ENCODE measurements at places on chromosomes 11 and 22.

DNA sequence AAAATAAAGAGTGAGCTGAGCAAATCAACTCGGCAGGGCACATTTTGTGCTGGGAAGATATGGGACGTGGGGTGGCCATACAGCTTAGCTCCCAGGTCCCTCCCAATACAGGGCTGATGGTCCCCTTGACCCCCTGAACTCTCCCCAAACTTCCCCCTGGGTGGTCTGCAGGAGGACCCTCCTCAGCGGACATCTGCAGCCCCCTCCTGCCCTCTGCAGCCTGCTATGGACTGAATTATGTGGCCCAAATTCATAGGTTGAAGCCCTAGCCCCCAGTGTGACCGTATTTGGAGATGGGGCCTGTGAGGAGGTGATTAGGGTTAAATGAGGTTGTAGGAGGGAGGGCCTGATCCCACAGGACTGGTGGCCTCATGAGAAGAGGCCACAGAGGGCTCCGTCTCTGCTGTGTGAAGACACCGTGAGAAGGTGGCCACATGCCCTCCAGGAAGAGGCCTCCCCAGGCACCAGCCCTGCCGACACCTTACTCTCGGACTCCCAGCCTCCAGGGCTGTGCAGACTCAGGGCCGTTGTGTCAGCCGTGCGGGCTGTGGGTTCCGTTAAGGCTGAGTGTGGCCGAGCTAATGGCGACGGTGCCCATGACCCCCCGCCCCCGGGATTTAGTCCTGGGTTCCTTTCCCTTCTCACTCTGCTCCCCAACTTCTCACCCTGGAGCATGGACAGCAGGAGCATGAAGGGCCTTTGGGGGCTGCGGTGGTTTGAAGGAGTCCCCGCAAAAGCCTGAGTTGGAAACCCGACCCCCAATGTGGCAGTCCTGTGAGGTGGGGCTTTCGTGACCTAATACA is 1042.8 kb downstream of the BRD1 start:
- DNase-seq, result no peak

- no peak for DNase-seq
These were observed 31.6 kb upstream of the ACCSL start for GRCh38 chr11:44016131-44016530.

DNA sequence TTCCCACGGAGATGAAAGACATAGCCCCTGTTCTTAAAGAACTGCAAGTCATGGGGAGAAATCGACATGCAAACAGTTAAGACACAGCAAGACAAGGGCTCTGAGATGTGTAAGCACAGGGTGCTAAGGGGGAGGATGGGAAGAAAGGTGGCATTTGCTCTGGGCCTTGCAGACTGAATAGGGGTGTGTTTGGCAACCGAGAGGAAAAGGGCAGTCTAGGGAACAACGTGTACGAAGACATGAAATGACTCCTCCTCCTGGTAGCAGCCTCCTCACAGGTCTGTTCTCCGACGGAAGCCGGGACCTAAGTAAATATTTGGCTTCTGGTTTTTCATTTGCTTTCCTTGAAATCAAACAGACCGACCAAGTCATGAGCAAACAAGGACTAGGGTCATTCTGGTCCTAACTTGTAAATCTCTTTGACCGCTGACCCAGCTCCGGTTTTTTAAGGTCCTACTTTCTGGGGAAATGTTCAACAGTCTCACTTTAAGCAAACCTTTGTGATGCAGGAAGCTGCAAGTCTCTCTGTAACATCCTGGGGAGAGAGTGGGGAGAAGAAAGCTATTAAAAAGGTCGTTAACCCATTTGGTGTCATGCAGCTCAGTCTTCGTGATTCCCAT is 19.7 kb downstream of the NNMT start:
- DNase-seq, result no peak

GRCh38 chr22:48752451-48753380 is 1075.0 kb downstream of the BRD1 start:
- DNase-seq, result no peak

- no peak for DNase-seq
These were observed 14.4 kb downstream of the DCDC1 start for GRCh38 chr11:31355131-31355530.

DNA sequence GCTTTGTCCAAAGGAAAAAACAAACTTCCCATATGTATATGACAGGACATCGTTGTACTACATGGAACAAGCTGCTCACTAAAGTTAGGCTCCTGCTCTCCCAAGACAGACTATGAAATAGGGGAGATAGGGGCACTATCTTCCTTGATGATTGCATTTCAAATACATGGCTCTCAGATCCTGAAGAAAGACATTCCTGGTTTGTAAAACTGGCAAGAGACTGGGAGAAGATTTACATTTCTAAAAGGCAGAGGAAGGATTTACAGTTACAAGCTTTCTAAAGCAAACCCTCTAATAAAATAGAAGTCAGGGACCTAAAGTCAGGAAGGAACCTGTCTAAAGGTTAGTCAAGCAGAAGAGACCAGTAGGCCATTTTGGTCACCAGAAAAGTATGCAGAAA is 103.7 kb downstream of the SLC17A6 start:
- DNase-seq, result no peak

DNA sequence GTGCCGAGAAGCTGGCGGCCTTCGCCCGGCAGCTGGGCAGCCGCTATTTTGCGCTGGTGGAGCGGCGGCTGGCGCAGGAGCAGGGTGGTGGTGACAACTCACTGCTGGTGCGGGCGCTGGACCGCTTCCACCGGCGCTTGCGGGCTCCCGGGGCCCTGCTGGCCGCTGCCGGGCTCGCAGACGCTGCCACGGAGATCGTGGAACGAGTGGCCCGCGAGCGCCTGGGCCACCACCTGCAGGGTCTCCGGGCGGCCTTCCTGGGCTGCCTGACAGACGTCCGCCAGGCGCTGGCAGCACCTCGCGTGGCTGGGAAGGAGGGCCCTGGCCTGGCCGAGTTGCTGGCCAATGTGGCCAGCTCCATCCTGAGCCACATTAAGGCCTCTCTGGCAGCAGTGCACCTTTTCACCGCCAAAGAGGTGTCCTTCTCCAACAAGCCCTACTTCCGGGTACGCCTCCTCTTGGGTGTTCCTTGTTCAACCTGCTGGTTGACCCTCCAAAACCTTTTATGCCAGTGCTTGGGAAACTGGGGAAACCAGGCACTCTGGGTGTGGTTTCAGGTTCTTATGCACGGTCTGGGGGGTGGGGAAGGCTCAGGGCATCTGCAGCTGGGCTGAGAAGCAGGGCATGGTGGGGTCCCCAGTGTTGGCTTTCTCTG is 3.1 kb upstream of the TM7SF2 start:
- DNase-seq, result no peak

DNA sequence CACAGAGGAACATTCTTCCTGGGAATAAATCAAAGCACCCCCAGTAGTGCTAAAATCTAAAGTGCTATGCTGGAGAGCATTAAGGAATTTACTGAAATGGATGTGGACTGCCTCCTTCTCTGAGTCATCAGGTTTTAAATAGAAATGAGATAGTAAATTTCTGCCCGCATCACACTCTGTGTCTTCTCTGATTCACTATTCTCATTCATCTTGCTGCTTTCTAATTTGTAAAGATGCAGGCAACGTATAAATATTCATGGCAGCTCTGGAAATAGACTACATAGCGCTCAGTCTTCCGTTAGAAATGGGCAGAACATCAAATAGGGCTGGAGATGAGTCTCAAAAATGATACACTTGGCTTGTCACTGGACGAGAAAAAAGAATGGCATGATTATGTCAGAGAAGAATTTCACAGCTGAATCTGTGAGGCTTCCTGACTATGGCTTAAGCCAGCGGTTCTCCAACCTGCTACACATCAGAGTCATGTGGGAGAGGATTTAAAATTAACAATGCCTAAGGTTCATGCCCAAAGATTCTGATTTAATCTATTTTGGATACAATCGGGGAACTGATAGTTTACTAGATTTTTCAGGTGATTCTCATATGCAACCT is 178.2 kb downstream of the LRRC4C start:
- DNase-seq, result peak; percentile 55

DNA sequence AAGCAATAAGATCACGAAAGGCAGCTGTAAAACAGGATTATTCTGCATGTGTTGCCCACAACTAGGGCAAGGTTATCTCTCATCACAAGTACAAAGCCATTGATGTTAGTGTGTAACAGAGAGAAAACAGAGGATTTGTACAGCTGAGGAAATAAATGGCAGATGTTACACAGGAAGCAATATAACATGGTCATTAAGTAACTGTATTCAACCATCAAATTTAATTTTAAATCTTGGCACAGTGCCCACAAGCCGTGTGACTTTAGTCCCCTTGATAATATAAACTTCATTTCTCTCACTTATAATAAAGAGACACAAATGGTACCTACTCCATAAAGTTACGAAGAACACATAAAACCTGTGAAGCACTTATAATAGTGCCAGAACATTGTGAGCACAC is 17.3 kb downstream of the OR51E2 start:
- DNase-seq, result no peak

DNA sequence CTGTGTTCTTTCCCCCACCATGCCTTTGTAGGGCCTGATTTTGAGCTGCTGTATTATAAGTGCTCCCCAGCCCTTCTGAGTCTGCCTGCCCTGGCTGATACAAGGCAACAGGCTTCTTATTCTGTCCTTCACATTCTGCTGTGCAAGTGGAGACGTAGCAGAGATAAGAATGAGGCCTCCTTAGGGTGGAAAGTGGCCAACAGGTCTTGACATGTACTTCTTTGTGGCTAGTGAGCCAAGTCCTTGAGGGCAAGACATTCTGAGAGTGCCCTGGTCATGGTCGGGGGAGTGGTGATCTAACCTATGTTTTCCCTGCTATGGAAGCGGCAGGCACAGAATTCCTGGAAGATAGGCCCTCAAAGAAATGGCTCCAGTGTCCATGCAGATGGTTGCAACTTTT is 235.7 kb upstream of the CADM1 start:
- no peak for DNase-seq

GRCh38 chr22:39534591-39535356 is 2.2 kb upstream of the RPS19BP1 start:
- no peak for DNase-seq

GRCh38 chr22:48396091-48396784 is 1431.4 kb downstream of the BRD1 start:
- DNase-seq, result no peak

DNA sequence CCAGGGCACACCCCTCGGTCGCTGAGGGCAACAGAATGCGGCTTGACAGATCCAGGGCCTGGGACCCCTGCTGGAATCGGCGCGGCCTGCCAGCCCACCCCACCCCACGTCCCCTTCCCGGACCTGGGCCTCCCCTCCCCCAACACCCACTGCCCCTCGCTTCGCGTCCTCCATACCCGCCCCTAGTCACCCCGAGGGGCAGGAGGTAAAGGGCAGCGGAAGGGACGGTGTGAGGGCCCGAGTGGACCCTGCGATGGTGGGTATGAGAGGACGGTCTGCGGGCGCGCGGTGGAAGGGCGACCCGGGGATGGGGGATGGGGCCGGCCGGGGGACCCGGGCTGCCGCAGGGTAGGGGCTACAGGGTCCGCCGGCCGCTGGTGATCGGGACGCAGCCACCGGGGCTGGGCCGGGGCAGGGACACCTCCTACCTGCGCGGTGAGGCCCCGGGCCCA is 311 bp downstream of the APBB1 start:
- DNase-seq, result no peak

- DNase-seq, result no peak
These were observed 12.3 kb downstream of the DGAT2 start for GRCh38 chr11:75780888-75781287.

- DNase-seq, result no peak
These were observed 23.4 kb downstream of the NAT10 start for GRCh38 chr11:34128824-34129223.

DNA sequence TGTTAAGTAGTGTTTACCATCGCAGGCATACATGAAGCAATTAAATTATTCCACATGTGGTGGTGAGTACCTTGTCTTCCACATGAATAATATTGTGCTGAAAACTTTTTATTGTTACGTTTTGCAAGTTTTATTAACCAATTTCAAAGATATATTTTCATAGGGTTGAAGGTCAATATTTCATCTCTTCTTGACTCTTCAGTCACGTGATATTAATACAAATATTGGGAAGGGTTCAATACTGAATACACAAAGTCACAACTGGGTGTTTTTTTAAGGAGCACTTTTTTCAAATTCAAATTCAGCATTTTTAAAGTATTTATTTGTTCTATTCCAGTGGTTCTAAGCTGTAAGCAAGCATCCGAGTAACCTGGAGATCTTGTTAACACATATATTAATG is 348.9 kb downstream of the LRRC4C start:
- no peak for DNase-seq

DNA sequence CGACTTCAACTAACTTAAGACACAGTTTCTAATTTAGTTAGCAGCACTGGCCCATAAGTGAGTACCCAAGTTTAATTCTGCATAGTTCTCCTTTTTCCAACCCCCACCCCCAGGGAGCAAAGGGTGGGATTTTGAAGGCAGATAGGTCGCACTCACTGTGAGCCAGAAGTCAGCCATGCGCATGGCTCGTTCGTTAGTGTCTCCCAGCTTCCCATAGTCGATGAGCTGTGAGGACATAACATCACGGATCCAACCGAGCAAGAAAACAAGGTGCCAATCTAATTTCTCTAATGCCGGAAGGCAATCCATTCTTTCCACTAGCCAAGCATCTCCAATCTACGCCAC is 577 bp downstream of the MRPL17 start:
- DNase-seq, result no peak

- DNase-seq, result no peak
These were observed 44.1 kb upstream of the RAB1B start for GRCh38 chr11:66224226-66224855.

GRCh38 chr11:36131721-36132397 is 157.4 kb downstream of the COMMD9 start:
- DNase-seq, result no peak

DNA sequence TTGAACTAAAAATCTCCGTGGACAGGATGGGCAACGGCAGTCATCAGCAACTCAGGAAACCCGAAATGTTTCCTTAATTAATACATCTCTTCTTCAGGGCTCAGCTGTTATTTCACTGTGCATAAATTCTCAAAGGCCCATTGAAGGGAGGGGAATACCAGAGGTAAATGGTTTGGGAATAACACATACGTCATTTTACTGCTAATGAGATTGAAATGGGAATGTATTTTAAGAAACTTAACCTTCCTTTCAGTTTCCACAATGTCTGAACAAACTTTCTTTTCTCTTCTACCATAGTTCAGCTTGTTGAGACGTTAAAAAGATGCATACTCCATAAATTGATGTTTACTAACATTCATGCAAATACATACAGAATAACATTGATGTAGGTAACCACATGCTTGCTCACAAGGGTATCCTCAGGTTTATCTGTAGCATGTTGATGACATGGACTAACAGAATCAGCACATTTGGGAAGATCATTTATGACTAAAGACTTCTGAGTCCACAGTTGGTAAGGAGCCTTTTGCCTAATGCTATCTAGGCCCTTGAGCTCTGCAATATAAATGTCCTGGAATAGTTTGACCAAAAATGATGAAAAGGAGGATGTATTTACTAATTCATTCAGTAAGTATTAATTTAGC is 7.7 kb upstream of the PRRG4 start:
- no peak for DNase-seq

- DNase-seq, result no peak
These were observed 14.2 kb downstream of the LRP5 start for GRCh38 chr11:68326334-68327215.

- no peak for DNase-seq
These were observed 37.1 kb downstream of the TAF1D start for GRCh38 chr11:93704237-93704636.

- no peak for DNase-seq
These were observed 199.6 kb upstream of the ZBED5 start for GRCh38 chr11:11057472-11057854.

All from astrocyte of the cerebellum (primary cell).